ENCODE measurements at places on chromosomes 1 and 21.

DNA sequence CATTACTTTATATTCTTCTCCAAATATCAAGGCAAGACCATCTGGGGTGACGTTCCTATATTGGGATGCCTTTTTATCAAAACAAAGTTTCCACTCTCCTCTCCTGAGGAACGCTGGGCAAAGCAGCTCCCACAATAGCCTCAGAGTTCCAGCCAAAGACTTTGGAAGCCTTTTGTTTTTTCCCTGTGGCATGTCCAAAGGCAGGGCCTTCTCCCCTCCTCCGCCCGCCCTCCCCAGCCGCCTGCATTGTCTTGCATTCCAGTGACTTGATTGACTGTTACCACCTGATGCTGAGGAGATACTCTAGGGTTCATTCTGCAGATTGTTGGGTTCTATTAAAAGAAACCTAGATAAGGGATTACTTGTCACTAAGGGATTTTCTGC is 43.5 kb downstream of the PROX1 start:
- DNase-seq: no peak

DNA sequence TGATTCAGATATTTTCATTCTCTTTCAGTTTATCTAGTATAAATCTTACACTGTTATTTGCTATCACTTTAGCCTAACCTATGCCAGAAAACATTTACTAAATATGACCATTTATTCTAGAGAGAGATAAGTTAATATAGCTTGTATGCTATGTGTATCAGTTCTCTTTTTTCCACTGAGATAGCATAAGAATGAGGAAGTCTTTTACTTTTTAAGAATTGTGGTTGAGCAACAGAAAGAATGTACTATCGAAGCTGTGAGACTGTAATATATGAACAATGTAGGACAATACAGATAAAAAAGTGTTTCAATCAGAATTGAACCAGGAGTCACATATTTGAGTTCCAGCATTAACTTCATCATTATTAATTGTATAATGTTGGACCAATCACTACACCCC is 479.9 kb upstream of the PLXNA2 start:
- no peak for DNase-seq

GRCh38 chr1:18635891-18636595 is 5.4 kb downstream of the PAX7 start:
- DNase-seq: no peak

DNA sequence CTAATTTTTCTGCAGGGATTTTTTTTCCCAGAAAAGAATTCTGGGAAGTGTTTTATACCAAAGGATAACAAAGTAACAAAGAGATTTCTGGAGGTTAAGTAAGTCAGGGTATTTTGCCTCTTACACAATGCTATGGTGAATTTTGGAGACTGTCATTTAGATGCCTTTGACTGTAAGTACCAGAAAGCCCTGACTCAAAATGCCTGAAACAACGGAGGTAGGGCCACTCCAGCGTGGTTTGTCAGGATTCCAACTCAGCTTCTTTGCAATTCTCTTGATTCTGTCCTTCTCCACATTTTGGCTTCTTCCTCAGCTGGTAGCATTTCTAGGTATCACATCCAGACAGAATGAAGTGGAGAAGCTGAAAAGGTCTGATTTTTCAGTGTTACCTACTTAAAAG is 106.5 kb downstream of the UCHL5 start:
- DNase-seq: no peak
